ENCODE measurements at places on chromosomes 2 and 18. TPM values are rescaled to one million over a fixed set of nuclear protein-coding genes. Genes with fewer than 3 reads are reported as not detected.

CTNNA2 gene
- not detected for total RNA-seq

CDK15 gene
- total RNA-seq: not detected

GLI2 gene
- 0.30 TPM for total RNA-seq

GALR1 gene
- total RNA-seq: not detected

LCT gene
- total RNA-seq: 0.10 TPM

MC5R gene
- total RNA-seq: not detected
